Caco-2 (cell line): ENCODE measurements at places on chromosomes 4 and X.

DNA sequence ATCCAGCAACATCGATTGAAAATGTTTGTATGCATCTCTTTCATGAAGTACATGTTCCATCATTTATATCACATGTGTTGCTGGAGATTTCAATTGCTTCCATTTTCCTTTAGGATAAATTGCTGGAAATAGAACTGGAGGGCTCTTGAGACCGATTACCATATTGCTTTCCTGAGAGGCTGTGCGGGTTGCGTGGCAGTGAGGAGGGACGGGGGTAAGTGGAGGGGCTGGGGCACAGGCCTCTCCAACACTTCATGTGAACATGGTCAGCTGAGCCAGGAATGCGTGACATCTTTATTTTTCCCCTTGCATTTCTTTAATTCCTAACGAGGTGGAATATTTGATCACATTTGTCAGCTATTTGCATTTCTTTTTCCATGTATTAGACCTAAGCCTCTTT, 144.6 kb downstream of the TBL1X start:
- no peak overlapping the region for H3K4me3 ChIP-seq
- no peaks in the 10 kb centered on the region for H3K36me3 ChIP-seq
- no peak for DNase-seq
- no peaks in the 10 kb centered on the region for H3K27me3 ChIP-seq

DNA sequence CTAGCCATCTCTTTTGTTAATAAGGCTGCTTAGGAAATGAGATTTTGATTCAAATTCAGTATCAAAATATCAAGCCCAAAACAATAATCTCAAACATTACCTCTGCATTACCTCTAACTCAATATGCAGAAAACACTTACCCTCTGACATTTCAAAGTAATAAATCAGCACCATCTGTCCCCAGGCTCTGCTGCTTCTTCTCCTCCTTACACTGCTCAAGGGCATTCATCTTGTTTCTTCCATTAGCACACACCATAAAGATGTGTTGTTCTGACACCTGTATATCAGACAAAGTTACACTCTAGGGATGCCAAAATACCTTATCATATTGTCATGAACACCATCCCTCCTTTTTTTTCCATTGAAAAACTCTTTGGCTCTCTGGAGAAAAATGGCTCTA, 1630.3 kb downstream of the RPA4 start:
- no peak for DNase-seq
- H3K4me3 ChIP-seq, result no peak overlapping the region
- H3K36me3 ChIP-seq, result no peaks in the 10 kb centered on the region
- H3K4me1 ChIP-seq, result no peaks in the 10 kb centered on the region

DNA sequence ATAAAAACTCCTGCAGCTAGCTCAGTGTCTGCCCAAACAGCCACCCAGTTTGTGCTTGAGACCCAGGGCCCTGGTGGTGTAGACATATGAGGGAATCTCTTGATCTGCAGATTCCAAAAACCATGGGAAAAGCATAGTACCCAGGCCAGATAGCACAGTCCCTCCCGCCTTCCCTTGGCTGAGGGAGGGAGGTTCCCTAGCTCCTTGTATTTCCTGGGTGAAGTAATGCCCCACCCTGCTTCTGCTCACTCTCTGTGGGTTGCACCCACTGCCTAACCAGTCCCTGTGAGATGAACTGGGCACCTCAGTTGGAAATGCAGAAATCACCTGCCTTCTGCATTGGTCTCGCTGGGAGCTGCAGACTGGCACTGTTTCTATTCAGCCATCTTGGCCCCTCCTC, 54.6 kb downstream of the USP26 start:
- no peaks in the 10 kb centered on the region for H3K36me3 ChIP-seq
- no peak overlapping the region for H3K4me3 ChIP-seq
- H3K27me3 ChIP-seq, result no peaks in the 10 kb centered on the region

DNA sequence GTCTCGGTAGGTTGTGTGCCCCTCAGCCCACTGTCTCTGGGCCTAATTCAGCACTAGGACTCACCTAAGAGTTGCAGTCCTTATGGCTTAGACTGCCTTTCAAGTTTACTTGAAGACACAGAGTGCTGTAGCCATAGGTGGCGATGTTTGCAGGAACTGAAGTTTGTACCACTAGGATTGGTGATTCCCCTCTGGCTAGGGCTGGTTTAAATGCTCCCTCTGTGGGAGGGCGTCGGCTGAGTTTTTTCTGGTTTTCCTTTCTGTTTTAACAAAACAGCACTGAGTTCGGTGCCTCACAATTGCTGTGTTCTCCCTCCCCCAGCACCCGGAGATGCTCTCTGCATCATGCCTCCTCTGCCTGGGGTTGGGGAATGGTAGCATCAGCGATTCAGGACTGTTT, 480.9 kb downstream of the PCDH11X start:
- no peak overlapping the region for H3K4me3 ChIP-seq
- H3K4me1 ChIP-seq, result no peaks in the 10 kb centered on the region
- H3K27ac ChIP-seq, result no peak overlapping the region
- no peaks in the 10 kb centered on the region for H3K27me3 ChIP-seq
- no peak for DNase-seq

DNA sequence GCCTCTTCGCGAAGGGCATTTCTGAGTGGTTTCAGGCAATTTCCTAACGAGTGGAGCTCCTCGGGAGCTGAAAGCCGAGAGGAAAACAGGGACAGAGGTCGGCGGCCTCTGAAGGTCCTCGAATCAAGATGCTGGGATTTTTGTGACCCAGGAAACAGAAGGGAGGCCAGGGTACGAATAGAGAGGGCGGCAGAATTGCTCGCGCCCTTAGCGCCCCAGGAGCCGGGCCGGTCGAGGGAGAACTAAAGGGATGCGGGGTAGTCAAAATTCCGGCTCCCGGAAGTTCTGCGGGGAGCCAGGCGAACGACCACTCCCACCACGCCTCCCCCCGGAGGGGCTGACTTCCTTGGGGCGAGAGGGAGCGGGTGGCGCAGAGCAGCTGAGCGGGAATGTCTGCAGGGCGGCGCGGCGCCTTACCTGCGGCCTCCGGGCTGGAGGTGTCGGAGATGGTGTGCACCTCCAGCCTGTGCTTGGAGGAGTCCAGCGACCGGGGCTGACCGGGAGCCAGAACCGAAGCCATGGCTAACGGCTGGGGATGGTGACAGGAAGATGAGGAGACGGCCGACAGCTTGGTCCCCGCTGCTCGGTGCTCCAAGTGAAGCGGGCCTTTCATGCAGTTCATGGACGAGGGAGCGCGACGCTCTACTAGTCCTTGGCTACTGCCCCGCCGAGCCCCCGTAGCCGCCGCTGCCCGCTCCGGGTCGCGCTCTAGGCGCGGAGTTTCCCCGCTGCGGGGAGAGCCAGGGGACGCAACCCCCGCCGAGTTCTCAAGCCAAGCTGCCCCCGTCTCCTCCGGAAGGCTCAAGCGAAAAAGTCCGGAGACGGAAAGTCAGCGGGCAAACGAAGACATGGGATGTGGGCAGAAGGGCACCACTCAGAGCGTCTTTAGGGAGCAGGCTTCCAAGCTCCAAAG, 782 bp downstream of the PITX2 start:
- DNase-seq, result peak; percentile 39
- H3K27me3 ChIP-seq, result no peaks in the 10 kb centered on the region
- peak overlapping the region; percentile 86 for H3K27ac ChIP-seq

- no peak for DNase-seq
- no peak overlapping the region for H3K4me3 ChIP-seq
- no peak overlapping the region for H3K27ac ChIP-seq
- no peaks in the 10 kb centered on the region for H3K36me3 ChIP-seq
- no peaks in the 10 kb centered on the region for H3K4me1 ChIP-seq
Measured at GRCh38 chr4:45082101-45082500, 355.7 kb upstream of the GNPDA2 start.

- H3K27me3 ChIP-seq, result no peaks in the 10 kb centered on the region
- H3K36me3 ChIP-seq, result no peaks in the 10 kb centered on the region
- H3K4me3 ChIP-seq, result no peak overlapping the region
- peak overlapping the region; percentile 9 for H3K27ac ChIP-seq
- H3K4me1 ChIP-seq, result peaks cover 19% of the 10 kb centered on the region
Measured at GRCh38 chr4:39706334-39706733, 8.4 kb downstream of the UBE2K start.

GRCh38 chrX:120429776-120430540, 39.1 kb downstream of the LAMP2 start:
- H3K4me3 ChIP-seq, result no peak overlapping the region
- H3K27me3 ChIP-seq, result no peaks in the 10 kb centered on the region
- H3K36me3 ChIP-seq, result no peaks in the 10 kb centered on the region

DNA sequence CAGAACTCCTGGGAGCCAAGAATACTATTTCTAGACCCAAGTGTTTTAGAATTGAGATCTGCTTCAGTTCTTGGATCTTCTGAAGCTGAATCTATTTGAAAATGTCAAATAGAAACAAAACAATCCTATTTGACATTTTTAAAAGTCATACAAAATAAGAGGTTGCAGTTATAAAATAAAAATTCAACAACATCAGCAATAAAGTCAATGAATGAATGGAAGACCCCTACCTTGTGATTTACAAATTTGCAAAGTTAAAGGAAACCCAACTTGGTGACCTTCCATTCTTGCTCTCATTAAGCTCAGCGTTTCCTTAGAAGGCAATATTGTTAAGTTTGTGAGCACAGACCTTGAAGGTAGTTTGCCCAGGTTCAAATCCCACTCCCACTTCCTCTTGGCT, 531.8 kb upstream of the TENM3 start:
- no peak overlapping the region for H3K4me3 ChIP-seq
- no peak overlapping the region for H3K27ac ChIP-seq
- H3K36me3 ChIP-seq, result no peaks in the 10 kb centered on the region
- H3K27me3 ChIP-seq, result no peaks in the 10 kb centered on the region
- H3K4me1 ChIP-seq, result no peaks in the 10 kb centered on the region
